Right cardiac atrium (tissue), 5 donors: ENCODE measurements at places on chromosomes 5 and 9. TPM values are rescaled to one million over a fixed set of nuclear protein-coding genes. Genes with fewer than 3 reads are reported as not detected.

DNA sequence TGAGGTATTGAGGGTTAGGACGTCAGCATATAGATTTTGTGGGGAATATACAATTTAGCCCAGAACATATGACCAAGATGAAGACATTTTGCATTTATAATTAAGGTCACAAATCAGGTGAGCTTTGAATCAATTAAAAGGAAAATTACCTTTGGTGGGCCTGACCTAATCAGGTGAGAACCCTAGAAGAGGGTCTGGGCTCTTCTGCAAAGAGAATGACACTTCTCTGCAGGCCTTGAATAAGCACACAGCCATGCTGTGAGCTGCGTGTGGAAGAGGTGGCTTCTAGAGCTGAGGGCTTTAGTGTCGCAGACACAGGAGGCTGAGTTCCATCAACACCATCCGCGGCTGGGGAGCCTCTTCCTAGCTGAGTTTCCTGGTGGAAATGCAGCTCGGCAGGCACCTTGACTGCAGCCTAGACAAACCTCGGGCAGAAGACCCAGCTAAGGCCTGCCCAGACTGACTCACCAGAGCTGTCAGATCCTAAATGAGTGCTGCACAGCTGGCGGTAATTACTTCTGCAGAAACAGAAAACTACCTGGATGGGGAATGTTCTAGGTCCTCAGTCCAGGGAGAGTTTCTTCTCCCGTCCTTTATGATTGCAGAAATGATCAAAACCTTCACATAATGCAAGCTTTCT, 287.5 kb upstream of the IRX1 start:
- DNase-seq, result no peak

DNA sequence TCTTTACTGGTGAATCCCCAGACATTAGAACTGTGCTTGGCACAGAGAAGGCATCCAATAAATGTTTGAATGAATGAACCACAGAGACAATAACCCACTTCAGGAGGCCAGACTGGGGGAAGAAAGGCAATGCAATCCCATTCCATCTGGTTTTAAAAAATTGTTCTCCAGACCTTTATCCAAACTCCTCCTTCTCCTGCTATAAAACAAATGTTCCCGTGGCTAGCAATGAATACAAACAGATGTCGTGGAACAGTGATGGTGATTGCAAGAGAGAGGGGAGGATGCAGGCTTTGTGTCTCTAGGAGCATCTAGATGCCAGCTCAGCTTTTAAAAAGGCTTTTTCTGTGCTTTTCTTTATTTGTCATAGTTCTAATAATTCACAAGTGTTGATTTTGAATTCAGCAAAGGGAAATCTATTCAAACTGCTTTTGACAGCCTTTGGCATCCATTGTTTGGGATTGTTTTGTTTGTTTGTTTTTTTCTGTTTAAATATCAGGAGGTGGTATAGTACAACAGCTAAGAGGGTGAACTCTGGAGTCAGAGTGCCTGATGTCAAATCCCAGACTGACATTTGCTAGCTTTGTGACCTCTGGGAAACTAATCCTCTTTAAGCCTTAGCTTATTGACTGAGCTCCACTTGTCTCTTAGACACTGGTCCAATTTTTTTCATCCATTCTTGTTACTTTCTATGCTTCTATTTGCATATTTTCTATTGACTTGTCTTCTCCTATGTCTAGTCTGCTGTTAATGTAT, 59.1 kb downstream of the TNFSF15 start:
- no peak for DNase-seq

DNA sequence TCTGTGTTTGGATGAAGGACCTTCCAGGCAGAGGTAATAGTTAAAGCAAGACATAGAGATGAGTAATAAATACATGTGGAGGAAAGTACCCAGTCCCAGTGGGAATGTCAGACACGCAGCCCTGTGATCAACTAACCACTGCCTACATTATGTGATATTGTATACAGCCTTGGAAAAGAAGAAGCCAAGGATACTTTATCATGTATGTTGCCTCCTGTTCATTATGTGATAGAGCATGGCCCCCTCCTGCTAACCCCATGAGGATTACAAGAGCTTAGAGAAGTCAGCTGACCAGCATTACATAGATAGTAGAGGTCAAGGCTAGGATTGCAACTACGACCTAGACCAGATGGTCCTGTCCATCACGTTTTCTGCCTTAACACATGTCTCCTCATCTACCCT, 497.0 kb upstream of the TNC start:
- no peak for DNase-seq

DNA sequence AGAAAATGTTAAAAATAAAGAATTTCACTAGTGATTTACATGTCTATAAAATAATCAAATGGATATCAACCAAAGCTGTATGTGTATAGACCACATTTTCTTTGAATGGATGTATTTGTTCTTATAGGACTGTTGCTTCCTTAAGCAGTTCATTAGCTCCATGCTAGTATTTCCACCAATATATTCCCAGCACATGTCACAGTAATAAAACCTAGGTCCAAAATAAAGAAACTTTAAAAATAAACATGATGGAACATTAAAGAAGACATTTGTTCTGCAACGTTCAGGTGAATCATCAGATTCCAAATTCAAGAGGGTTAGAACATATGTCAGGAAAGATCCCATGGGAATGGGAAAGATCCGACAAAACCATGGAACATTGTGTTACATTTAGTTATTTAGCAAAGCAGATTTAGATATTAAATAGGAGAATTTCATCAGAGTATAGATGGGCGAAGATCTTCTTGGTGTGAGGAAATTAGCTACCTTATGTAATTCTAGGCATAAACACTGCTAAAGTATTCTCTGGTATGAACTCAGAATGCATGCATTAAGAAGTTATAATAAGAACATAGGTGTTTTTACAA, 490.7 kb downstream of the CDH18 start:
- no peak for DNase-seq

DNA sequence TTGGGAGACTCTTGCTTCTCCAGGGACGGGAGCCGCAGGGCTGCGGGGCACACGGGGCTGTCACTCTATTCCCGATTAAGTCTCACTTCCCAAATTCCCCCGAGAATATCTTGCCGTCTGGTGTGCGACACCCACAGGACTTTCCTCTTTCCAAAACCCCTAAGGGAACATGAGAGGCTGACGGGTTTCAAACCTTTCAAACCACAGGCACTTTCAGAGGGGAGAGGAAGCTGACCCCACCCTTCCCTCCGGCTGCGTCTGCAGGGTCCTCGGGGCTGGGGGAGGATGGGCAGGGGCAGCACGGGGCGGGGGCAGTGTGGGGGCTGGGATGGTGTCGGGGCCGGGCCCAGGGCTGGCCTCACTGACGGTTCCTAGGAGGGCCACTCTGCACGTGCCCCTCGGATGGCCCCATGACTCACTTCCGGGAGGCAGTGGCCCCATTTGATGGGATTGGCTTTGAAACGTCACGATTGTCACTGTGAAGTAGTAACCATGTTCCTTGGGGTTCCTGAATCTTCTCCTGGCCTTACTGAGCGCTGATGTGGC, 38.2 kb downstream of the SLC9A3 start:
- no peak for DNase-seq

- DNase-seq, result no peak
Measured at GRCh38 chr5:7377761-7378160, 18.2 kb upstream of the ADCY2 start.

DNA sequence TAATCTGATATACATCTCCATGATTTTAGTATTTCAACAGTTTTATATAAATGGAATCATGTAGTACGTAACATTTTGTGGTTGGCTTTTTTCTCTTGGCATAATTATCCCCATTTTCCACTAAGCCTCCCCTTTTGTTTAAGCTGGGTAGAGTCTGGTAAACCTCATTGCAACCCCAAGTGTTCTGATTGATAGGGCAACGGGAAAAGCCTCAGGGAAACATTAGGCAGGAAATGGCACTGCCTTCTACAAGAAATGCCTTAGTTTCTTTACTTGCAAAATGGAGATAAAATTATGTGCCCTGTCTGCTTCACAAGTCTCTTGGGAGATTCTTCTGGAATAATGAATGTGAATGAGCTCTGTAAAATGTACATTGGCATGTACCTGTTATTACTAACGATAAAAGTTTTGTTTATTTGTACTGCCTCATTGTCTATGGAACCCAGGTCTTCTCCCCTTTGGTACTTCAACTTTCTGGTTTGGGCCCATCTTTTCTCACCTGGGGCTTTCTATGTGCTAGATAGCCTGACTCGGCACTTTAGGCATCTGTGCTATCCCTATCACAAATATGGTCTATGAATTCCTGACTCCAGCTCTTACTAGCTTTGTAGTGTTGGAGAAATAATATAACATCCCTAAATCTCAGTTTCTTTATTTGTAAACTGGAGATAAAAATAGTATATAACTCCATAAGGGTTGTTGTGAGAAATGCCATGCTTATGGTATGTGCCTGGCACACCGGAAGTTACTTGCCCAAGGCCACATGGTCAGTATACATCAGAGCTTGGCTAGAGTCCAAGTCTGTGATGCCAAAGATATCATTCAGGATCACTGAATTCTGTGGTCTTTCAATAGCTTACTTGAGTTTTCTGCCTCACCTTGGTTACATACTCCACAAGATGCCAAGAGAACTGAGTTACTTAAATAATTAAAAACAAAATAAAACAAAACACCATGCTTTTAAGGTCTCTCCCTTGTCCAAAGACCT, 48.2 kb upstream of the ZNF169 start:
- no peak for DNase-seq

- DNase-seq, result no peak
Measured at GRCh38 chr5:150600616-150601490, 39.6 kb upstream of the SYNPO start.

DNA sequence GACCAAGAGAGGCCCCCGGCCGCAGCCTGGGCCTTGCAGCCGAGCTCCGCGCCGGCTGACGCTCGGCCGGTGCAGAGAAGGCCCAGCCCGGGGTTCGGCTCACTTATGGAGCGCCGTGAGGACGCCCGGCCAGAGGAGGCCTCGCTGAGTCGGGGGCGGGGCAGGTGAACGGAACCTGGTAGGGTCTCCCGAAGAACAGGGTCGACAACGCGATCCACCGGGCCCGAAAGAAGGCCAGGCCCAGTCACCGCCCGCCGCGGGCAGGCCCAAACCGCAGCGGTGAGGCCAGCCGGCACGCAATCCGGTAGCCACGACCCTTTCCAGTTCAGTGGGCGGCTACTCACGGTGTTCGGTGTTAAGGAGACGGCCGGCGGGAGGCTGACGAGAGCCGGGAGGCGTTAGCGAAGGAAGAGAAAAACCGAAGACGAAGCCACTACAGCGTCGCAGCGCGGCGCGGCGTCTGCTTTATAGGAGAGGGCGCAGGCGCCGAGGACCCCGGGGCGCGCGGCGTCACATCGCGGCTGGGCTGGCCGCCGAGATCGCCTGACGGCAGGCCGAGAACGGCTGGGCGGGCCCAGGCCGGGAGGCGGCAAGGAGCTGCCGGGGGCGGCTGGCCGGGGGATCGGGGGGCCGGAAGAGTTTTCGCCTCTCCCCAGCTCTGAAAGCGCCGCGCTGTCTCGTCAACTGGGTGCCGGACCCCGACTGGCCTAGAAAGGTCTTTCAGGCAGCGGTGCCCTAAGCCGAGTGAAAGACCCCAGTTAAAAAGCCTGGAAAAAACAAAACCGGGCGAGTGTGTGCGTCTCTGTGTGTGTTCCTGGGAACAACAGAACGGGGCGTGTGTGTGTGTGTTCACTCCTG, at the start of gene SKP1:
Gene SKP1 (minus strand): TSS at position 440 of the 858 bp plus-strand sequence. CDS start 2,928 bp downstream, outside the sequence.
- peak; percentile 95 for DNase-seq

DNA sequence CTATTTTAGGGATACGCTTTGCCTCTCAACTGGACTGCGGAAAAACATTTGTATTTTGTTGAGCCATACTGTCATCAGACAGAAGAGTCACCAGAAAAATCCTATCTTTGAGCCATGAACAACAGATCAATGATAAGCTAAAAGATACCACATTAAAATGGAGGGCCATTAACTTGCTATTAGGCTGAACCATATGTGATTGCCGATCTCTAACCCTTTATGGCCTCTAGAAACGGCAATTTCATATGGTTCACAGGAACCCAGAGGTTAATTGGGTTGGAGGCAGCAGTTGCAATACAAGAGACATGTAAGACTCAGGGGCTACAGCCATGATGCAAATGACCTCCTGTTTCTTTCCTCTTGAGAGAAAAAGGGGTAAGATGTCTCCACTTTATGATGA, 69.8 kb downstream of the MYO10 start:
- no peak for DNase-seq

DNA sequence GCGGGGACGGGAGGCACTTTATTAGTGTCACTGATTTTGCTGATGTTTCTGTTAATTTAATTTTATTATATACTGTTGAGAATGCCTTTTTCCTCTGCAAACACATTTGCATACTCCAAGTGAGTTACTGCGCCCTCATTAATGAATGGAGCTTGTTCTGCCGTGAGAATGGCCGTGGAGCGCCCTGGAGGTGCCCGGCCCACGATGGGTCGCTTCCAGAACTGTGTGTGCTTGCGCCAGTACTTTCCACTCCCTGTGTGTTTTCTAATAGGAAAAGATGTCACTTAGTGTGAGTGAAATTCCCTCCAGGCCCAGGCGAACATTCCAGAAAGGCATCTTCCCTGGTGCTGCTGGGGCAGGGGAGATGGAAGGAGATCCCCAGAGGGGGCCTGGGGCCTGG, 30.1 kb downstream of the NDUFS6 start:
- no peak for DNase-seq

CHSY3 gene
- 3.6 TPM for total RNA-seq

TMEM203 gene
- total RNA-seq, result 39.2 TPM

DMGDH gene
- total RNA-seq, result 5.1 TPM

EXOSC3 gene
- total RNA-seq, result 19.7 TPM

PCDHA1 gene
- total RNA-seq, result not detected

PKD2L2 gene
- total RNA-seq, result 0.85 TPM
